ENCODE measurements at places on chromosomes 4 and X. TPM values are rescaled to one million over a fixed set of nuclear protein-coding genes. Genes with fewer than 3 reads are reported as not detected.
A peak's percentile ranks its signal among the peaks of the same experiment; 100 is the strongest.

The SYN1 gene
- total RNA-seq = not detected

The SYNPO2 gene
- 1.2 TPM for total RNA-seq

The SLITRK2 gene
- 0.02 TPM for total RNA-seq

The ITIH6 gene
- total RNA-seq = 0.02 TPM

The ARX gene
- 0.20 TPM for total RNA-seq

DNA sequence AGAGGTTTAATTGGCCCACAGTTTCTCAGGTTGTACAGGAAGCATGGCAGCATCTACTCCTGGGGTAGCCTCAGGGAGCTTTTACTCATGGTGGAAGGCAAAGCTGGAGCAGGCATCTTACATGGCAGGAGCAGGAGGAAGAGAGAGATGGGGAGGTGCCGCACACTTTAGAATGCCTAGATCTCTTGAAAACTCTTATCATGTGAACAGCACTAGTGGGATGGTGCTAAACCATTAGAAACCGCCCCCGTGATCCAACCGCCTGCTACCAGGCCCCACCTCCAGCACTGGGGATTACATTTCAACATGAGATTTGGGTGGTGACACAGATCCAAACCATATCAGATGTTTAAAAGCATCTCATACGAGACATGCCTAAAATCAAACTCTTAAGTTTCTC is 41.6 kb upstream of the SCOC start:
- DNase-seq = no peak

DNA sequence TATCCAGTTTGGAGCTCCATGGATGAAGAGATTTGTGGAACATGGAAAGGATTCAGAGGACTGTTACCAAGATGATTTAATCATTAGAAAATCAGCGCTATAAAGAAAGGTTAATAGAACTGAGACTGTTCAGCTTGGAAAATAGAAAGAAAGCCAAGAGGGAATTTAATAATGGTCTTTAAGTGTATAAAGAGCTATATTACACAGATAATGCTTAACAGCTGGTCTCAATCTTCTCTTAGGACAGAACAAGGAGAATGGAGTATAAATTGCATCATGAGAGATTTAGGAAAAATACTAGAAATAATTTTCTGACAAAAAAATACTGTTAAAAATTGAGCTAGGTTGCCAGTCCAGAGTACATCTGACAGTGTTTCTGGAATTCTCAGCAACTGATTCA is 91.3 kb upstream of the MAGEC2 start:
- no peak for DNase-seq

GRCh38 chr4:17690898-17691297 is 76.5 kb downstream of the MED28 start:
- no peak for DNase-seq

DNA sequence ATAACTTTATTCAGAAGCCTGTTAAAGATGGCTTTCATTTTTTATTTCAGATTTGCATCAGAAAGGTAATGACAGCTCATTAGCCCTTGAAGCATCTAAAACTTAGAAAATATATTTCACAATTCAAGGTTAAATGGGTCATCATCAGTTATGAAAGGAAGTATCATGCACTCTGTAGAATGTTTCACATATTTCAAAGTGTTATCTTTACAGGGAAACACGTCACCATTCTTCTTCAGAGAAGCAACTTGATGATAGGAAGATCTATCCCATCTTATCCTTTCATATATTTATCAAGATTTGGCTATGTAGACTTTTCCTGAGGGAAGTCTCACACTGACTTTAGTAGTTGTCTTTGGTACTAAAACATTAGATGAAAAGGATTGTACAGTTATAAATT is 277.8 kb downstream of the TENM3 start:
- peak; percentile 5 for DNase-seq

- no peak for DNase-seq
These were observed 47.4 kb downstream of the CCDC149 start for GRCh38 chr4:24865401-24865800.

GRCh38 chrX:120308959-120309872 is 2.0 kb downstream of the TMEM255A start:
- DNase-seq = peak; percentile 81

DNA sequence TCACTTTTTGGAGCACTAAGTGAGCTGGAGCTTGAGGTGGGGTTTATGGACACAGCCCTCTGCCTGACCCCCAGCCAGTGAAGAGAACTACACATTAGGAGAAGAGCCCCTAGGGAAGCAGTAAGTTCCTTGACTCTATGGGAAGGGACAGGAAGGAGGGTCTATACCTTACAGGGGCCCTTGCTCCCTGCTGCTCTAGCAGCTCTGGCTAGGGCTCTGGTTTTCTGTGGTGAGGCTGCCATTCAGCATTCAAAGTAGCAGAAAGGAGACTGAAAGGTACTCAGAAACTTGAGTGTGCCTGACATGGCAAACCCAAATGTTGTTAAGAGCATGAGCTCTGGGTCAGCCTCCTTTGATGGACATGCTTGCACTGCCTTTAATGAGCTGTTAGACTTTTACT is 144.0 kb upstream of the KIT start:
- DNase-seq = no peak

- no peak for DNase-seq
These were observed 914.2 kb upstream of the LCORL start for GRCh38 chr4:18935659-18936345.

DNA sequence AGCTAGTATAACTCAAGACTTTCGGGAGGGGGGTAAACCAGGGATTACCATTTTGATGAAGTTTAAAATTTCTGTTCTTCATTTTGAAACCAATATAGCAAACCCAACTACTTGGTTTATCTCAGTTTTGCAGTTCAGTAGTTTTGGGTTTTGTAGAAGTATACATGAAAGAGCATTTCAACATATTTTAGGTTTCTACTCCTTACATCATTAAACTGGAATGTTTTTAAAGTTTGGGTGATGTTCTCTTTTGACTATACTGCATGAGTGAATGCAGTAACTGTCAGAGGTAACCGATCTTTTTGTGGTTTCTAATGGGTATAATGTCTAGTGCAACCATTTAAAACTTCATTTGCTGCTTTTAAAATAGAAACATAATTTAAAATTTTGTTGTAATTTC is 248.3 kb upstream of the MAD2L1 start:
- DNase-seq = no peak

DNA sequence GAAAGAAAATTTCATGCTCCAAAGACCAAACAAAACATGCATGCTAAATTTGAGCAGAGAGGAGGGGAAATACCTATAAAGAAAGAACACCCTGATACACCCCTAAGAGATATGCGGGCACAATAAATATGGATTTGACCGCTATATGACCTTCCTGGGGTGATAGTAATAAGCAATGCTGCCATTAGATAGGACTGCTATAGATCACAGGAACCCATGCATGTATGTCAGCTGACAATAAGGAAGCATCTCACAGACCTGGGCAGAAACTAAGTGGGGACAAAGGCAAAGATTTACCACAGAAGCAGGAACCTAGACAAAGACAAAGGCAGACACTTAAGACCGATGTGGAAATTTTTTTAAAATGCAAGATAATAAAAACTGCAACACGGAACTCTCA is 21.3 kb downstream of the ZNF721 start:
- no peak for DNase-seq

GRCh38 chr4:30720021-30720660 is at the start of gene PCDH7:
Gene PCDH7, plus strand, starts transcription at chr4:30720369. Its CDS starts 1,054 bp downstream, at chr4:30721423.
- DNase-seq = no peak

DNA sequence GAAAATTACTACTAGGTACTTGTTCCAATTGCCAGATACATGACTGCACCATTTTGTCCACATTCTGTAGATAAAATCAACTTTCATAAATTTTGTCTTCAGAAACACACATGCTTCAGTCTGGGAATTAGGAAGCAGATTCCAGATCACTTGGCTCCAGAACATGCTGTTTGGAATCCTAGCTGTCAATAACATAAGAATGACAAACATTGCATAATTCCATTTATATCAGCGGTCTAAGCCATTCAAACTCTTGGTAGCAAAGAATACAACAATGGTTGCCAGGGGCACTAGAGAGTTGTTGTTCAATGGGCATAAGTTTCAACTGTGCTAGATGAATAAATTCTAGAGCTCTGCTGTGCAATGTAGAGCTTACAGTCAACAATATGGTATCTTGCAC is 1112.1 kb upstream of the AGA start:
- no peak for DNase-seq

DNA sequence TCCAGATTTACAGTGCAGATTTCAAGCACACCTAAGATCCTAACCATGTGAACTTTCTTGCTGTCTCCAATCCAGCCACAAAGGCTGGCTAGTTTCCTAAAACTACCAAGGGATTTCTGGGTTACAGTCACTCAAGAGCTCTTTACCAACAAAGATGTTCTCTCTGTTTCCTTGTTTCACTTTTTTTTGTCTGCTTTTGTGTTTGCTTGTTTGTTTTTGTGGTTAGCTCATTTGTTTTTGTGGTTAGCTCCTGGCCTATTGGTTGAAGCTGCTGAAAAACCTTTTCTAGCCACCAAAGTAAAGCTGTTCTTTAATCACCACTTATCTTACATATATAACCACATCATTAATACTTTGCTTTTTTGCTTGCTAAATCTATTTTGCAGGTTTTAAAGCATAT is 642.5 kb upstream of the GALNTL6 start:
- DNase-seq = no peak
